WTC11 (cell line): ENCODE measurements at places on chromosomes 1 and 21. TPM values are rescaled to one million over a fixed set of nuclear protein-coding genes. Genes with fewer than 3 reads are reported as not detected.

LDLRAD1 gene
- total RNA-seq: 0.09 to 0.16 TPM in 2 of 3 replicates, not detected in the other

AVPR1B gene
- 0.30 to 0.68 TPM (median 0.46 TPM) in 3 replicates for total RNA-seq

KIF17 gene
- total RNA-seq: 8.1 to 16.1 TPM (median 14.3 TPM) in 3 replicates

SPATA6 gene
- total RNA-seq: 16.0 to 17.7 TPM (median 17.1 TPM) in 3 replicates

ELF3 gene
- 13.7 to 15.0 TPM (median 14.4 TPM) in 3 replicates for total RNA-seq

- DNase-seq: no peak
These were observed 5.0 kb downstream of the HSPG2 start for GRCh38 chr1:21932127-21932526.

DNA sequence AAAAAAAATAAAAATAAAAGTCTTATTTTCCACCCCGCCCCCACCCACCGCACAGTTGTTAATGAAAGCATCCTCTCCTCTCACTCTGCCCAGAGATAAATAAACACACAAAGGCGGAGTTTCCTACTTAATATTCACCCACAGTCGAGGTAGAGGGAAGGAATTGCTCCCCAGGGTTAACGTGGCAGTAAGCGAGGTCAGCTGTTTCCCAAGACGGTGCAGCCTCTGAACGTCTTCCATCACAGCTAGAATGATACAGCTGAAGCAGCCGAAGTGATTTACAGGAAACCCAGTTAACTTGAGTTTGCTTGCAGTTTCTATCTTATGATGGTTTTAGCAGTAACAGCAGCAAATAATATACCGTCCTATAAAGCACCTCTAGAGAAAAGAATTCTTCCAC lies 283.9 kb downstream of the PBX1 start:
- no peak for DNase-seq

- no peak for DNase-seq
These were observed 402.9 kb downstream of the PTPRU start for GRCh38 chr1:29639156-29639736.

GRCh38 chr1:176719447-176719846 lies 256.5 kb downstream of the PAPPA2 start:
- DNase-seq: no peak

DNA sequence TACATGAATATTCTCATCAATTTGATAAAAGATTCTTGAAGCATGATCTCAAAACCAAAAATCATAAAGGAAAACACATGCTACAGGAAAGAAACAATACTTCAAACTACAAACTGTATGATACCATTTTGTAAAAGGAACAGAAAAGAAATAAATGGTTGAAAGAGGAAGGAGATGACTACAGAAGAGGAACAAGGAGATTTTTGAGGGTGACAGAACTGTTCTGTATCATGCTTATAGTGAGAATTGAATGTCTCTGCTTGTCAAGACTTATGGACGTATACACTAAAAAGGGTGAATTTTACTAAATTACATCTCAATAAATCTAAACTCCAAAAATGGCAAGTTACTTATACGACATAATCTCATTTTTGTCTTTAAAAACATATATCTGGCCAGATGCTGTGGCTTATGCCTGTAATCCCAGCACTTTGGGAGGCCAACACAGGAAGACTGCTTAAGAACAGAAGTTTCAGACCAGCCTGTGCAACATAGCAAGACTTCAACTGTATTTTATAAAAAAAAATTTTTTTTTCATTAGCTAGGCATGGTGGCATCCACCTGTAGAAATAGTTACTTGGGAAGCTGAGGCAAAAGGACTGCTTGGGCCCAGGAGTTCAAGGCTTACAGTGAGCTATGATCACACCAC lies 125.4 kb downstream of the EIF4G3 start:
- no peak for DNase-seq

- no peak for DNase-seq
These were observed 1.3 kb downstream of the DENND4B start for GRCh38 chr1:153945131-153945794.

DNA sequence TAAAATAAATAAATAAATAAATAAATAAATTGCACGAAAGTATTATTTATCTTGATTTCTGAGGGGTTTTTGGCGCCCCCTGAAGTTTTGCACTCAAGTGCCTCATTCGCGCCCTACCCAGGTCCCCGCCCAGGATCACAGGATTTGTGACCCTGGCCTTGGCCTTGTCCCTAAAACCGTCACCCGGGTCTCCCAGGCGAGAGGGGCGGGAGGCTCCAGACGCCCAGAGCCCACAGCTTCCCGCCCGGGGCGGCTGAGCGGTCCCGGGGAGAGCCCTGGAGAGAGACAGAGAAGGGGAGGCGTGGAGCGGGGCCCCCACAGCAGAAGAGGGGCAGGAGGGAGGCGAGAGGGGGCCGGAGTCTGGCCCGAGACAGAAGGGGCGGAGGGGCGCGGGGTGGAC lies 91.8 kb upstream of the CASZ1 start:
- DNase-seq: peak; percentile 57

GRCh38 chr1:117600966-117601365 lies 4.9 kb upstream of the TENT5C start:
- no peak for DNase-seq

GRCh38 chr1:212630158-212630900 lies 21.8 kb downstream of the ATF3 start:
- DNase-seq: peak; percentile 73

- no peak for DNase-seq
These were observed 28.9 kb upstream of the CD101 start for GRCh38 chr1:116972674-116973030.

DNA sequence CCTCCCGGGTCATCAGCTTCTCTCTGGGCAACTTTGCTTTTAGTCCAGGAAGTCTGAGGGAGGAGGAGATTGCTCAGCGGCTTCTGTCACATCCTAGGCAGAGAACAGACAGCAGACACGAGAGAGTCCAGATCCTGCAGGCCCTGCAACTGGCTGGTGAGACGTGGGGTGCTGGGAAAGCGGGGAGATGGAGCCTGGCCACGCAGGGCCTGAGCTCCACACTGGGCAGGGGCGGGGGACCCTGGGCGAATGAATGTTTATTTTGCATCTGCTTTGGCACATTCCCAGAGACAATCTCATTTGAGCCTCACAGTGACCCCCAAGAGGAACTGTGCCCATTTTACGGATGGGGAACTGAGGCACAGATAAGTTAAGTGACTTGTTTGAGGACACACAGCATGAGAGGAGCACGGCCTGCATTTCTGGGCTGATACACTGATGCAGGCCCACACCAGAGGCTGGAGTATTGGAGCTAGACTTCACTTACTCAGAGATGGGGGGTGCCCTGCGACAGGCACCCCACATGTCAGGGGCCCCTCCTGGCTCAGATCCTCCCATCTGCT lies 9.6 kb downstream of the C1orf167 start:
- no peak for DNase-seq

DNA sequence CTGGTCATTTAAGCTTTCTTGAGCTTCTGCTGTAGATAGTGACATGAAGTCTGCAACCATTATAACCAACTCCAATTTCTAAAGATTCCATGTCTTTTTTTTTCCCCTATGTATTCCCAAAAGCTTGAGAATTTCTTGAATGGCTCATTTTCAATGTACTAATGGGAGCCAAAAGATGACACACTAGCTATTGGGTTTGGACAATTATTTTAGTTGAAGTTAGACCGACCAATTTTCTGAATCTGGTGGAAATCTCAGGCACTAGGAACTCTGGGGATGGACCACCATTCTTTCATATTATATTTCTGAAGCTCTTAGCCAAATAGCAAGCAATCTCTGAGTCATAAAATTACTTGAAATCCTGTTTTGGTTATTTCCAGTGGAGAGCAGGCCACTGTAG lies 617.4 kb upstream of the ADAMTS5 start:
- no peak for DNase-seq

DNA sequence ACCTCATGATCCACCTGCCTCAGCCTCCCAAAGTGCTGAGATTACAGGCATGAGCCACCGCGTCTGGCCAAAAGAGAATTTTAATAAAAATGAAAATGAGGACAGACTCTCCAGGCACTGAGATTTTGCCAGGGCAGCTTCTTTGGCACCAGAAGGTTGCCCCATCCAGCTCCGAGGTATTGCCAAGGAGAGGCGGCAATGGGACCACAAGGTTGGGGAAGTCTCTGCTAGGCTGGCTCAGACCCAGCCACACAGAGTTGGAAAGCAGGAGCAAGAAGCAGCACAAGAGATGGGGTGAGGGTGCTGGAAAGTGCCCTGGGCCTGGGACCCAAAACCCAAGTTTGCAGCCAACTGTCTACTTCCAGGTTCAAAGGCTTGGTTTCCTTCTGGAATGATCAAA lies 200.9 kb downstream of the HHIPL2 start:
- DNase-seq: no peak

- no peak for DNase-seq
These were observed 52.7 kb upstream of the SERBP1 start for GRCh38 chr1:67482733-67483482.

GRCh38 chr1:51561702-51562101 lies 42.6 kb upstream of the EPS15 start:
- DNase-seq: no peak

DNA sequence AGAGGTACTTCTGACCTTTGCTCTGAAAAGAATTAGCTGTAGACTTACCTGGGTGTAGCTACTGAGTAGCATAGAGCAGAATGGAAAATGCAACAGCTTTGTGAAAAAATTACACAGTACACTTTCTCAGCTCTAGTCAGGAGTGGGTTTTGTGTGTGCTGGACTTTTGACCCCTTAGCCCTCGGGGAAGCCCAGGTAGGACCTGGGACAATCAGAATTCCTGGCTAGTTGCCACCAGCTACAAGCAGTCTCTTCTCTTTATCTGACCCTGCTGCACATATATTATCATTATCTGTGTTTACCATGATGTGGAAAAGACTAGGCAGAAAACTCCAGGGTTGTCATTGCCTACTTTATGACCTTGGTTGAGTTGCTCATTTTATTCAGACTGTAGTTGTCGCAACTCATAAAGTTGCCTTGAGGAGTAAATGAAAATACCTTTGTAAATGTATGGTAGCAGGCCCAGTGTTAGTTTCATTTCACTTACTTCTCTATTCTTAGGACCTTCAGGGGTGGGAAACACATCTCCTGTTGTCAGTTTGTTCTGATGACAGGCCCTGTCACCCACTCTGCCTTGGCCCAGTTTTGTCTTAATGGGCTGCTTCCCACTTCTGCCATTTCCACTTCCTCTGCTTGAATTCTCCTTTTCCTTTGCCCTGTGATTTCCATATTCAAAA lies 5.4 kb downstream of the NEK7 start:
- no peak for DNase-seq

DNA sequence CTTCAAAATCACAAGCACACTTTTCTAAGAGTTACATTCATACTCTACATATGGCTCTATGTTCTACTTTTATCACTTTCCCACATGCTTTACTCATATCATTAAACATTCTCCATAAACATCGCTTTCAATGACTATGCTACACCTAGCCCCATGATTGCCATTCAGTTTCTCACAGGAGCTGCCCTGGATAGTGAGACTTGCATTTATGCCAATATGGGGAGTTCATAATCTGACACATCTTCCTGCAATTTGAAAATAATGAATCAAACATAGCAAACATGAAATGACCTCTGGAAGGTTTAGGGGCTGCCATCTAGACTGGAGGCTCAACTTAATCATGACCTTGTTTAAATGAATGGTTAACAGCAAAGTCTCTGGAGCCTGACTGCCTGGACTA lies 9.0 kb upstream of the CYP4A22 start:
- DNase-seq: no peak

- no peak for DNase-seq
These were observed 86.2 kb downstream of the CAMTA1 start for GRCh38 chr1:6871300-6871972.

DNA sequence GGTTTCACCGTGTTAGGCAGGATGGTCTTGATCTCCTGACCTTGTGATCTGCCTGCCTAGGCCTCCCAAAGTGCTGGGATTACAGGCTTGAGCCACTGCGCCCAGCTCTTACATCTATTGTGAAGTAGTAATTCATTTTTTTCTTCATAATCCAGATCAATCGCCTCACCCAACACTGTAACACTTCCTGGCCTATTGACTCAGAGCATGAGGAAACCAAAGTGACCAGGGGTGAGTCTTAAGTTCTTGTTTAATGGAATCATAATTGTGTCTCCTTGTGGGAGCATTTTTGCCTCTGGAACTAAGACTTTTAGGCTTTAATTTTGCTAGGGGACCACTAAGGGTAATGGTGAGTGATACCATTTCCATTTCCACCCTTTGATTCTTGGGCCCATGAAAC lies 27.4 kb downstream of the TNFSF18 start:
- DNase-seq: no peak

DNA sequence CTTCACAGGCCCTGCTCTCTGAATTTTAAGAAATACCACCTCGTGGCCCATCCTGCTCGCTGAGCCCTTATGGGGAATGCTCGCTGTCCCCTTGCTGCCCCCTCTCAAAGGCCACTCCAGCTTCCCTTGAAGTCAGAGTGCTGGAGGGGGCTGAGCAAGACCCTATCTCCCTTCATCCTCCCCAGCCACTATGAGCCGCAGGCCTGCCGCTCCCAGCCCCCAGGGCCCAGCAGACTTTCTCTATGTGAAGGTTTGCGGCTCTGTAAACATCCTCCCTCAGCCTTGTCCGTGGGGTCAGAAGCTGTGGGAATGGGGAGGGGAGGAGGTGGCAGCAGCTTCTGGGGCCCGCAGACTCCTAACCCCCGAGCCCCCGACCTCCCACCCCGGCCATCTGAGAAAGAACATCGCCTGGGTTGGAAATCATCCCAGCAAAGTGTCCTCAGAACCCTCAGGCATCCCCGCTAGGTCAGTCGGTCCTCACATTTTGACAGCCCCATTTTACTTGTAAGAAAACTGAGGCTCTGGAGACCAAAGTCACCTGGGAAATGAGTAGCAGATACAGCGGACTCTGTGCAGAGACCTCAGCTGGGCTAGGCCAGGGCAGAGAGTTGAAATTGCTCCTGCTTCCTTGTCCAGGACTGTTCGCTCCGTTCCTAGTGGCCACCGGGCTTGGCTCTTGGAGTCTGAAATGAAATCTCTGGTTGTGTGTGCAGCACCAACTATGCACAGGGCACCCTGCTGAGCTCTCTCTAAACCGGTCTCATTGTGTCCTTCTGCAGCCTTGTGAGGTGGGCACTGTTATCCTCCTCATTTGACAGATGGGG lies 4.4 kb downstream of the KCNQ4 start:
- no peak for DNase-seq

GRCh38 chr1:183838221-183838620 lies 33.3 kb downstream of the RGL1 start:
- no peak for DNase-seq

GRCh38 chr1:96096613-96097321 lies 624.8 kb upstream of the PTBP2 start:
- no peak for DNase-seq

GRCh38 chr1:145740269-145740668 lies 21.0 kb downstream of the CD160 start:
- no peak for DNase-seq

DNA sequence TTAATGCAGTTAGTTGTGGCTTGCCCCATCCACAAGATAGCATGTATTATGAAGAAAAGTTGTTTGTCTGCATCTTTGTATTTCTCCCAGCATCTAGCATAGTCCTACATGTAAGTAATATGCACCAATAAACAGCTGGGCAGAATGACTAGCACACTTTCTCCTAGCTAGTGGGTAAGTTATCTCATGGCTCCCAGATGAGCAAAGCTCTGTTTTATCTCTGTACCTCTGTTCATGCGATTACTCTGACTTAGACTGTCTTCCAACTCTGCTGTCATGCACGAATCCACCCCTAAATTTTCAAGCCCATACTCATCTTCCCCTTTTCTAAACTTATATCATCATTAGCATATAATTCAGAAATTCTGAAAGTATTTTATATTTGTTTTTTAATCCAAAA lies 37.5 kb upstream of the KCTD3 start:
- no peak for DNase-seq
